Activated naive CD8-positive, alpha-beta T cell treated with anti-CD3 and anti-CD28 coated beads, Interleukin-2, amount 50 U/mL, for 16 hours (primary cell): ENCODE measurements at places on chromosomes 16 and 17.

GRCh38 chr17:75861927-75862317 is 6.8 kb upstream of the WBP2 start:
- DNase-seq: no peak

DNA sequence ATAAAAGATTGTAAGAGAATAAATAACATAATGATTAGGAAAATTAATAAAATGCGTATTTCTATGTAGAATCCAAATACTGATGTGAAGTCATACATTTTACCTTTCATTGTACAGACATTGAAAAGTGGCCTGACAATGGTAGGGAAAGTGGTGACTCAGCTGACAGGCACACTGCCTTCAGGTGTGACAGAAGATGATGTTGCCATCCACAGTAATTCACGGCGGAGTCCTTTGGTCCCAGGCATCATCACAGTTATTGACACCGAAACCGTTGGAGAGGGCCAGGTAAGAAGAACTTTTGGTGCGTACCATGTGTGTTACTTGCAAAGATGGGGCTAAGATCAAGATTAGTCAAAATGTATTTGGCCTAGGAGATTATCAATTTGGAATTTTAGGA is 232.8 kb downstream of the BCAS3 start:
- no peak for DNase-seq

- DNase-seq: no peak
These were observed 220.2 kb upstream of the TBX2 start for GRCh38 chr17:61179380-61179806.

GRCh38 chr17:8820311-8821010 is 21.3 kb upstream of the MFSD6L start:
- no peak for DNase-seq

DNA sequence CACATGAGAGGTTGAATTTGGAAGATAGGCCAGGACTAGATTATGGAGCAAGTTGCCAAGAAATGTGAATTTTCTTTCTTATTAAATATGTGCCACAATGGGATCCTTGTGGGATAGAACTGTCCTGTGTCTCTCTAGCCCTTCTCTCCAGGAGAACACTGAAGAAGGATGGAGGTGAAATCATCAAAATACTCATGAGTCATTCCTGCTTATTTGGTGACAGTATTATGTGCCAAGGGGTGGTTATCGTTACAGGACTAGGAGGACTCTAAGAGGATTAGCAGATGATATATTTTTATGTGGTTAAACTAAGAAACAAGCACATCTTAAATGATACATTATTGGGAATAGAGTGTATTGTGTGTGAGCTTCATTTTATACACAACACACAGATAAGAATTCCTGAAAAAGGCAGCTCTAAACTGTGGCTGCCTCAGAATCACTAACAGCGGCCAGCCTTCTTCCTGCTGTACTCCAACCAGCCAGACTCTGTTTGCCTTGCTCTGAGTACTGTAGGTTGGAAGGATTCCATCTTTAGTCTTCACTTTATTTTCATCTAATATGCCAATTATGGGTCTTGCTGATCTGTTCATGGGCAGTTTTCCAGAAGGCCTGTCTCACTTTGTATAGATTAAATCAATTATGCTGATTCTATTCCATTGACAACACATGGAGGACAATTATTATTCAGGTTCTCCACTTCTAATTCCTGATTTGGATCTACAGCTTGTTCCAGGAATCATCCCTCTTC is 325.8 kb downstream of the ABCC12 start:
- DNase-seq: no peak

DNA sequence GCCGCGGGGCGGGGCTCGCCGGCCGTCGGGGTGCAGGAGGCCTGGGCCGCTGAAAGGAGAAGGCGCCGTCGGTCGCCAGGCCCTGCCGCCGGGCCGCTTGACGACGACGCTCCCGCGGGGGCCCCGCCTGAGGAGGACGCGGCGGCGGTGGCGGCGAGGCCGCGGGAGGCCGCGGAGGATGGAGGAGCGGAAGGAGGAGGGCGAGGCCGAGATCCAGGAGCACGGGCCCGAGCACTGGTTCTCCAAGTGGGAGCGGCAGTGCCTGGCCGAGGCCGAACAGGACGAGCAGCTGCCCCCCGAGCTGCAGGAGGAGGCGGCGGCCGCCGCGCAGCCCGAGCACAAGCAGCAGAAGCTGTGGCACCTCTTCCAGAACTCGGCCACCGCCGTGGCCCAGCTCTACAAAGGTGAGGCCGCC is 430 bp downstream of the HAPSTR1 start:
- no peak for DNase-seq

DNA sequence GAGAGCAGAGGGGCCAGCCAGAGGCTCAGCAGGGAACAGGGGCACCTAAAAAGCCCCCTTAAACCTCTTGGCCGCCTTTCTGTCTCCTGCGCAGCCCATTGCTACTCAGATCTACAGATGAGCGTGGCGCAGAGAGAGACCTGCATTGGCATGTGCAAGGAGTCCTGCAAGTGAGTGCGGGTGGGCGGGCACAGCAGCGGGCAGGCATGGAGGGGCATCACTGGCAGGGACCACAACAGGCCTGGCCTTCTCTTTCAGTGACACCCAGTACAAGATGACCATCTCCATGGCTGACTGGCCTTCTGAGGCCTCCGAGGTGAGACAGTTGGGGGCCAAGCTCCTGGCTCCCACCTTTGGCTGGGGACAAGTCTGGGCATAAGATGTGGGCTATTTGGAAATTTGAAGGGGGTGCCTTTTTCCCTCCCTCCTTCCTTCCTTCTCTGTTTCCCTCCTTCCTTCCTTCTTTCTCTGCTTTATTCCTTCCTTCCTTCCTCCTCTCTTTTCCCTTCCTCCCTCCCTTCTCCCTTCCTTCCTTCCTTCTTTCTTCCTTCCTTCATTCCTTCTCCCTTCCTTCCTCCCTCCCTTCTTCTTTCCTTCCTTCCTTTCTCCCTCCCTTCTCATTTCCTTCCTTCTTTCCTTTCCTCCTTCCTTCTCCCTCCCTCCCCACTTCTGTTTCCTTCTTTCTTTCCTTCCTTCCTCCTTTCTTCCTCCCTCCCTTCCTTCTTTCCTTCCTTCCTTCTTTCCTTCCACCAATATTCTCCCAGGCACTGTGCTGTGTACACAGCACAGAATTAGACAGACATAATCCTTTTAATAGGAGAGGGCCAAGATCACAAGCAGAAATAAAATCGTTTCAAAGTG is 75.2 kb downstream of the SCNN1B start:
- DNase-seq: no peak

DNA sequence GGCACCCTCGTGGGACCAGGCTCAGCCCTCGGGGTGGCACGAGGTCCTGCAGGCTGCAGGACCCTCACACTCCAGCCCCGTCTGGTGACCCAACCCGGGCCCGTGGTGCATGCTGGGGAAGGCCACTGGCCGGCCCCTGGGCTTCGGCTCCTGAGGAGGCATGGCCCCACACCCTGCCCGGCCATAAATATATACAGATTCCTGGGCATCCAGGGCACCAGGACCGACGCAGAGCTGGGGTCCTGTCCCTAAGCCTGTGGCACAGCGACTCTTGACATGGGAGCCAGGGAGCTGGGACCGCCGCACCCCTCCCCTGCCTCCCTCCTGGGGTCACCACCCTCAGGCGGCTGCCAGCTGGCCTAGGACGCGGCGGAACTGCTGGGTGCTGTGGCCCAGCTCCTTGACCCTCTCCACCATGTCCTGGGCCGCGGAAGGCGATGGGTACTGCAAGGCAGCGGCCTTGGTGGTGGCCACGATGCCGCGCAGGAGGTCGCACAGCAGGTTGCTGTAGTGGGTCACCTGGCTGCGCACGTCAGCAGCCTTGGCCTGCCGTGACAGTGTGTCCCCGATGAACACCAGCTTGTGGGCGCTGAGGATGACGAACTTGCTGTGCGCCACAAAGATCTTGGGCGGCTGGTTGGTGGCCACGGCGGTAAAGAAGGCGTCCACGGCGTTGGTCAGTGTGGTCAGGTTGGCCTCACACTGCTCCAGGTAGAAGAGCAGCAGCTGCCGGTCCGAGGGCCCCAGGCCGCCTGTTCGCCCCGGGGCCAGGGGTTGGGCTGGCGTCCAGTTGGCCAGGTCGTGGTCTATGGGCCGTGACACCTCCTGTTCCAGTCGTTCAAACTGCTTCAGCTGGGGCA is 10.6 kb downstream of the CTRB1 start:
- no peak for DNase-seq
